HCT116 (cell line): ENCODE measurements at places on chromosomes 12 and 14.

GRCh38 chr12:18158774-18159557, 69.0 kb upstream of the RERGL start:
- no peak for DNase-seq

DNA sequence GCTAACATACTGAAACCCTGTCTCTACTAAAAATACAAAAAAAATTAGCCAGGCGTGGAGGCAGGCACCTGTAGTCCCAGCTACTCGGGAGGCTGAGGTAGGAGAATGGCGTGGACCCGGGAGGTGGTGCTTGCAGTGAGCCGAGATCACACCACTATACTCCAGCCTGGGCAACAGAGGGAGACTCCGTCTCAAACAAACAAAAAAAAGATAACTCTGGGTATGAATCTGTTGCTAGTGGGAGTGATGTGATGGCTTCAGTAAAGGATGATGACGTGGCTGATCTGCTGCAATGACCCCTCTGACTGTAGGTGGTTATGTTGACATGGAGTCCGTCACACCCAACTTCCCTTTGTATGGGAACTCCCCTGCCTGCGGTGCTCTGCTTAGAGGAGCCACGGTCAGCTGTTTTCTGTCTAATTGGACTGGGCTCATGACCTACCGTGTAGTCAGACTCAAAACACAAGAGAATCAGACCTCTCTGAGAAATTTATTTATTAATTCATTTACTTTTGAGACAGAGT, 59.1 kb upstream of the MED13L start:
- DNase-seq, result no peak

DNA sequence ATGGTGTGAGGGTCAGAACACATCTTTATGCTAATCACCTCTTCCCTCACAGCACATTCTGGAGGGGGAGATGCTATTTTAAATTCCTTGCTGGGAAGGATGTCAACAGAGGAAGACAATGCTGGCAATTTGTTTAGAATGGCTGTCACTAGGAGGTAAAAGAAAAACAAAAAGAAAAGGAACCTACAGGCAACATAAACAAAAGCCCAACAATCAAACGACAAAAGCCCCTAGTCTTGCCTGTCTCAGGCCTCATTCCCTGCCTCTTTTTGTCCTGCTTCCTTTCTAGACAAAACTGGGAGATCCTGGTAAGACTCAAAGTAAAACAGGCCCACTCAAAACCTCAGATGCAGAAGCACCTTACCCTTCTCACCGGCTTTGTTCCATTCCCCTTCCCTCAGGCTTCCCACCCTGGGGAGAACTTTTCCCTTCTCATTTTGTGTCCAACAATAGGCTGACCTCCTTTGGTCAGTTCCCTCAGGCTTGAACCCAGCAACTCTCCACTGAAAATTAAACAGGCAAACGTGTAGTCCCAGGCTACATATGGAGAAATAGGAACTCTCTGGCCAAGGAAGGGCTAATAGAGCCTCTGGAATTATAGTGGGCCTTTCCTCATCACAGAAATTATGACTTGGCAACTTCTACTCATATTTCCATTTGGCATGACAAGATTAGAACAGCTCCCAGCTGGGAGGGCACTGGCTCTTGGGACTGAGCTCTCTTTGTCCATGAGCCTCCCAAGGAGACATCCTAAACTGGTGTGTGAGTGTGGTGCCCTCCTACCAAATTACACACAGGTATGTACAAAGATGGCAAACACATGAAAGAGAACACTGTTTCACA, 193.0 kb downstream of the MON2 start:
- no peak for DNase-seq

DNA sequence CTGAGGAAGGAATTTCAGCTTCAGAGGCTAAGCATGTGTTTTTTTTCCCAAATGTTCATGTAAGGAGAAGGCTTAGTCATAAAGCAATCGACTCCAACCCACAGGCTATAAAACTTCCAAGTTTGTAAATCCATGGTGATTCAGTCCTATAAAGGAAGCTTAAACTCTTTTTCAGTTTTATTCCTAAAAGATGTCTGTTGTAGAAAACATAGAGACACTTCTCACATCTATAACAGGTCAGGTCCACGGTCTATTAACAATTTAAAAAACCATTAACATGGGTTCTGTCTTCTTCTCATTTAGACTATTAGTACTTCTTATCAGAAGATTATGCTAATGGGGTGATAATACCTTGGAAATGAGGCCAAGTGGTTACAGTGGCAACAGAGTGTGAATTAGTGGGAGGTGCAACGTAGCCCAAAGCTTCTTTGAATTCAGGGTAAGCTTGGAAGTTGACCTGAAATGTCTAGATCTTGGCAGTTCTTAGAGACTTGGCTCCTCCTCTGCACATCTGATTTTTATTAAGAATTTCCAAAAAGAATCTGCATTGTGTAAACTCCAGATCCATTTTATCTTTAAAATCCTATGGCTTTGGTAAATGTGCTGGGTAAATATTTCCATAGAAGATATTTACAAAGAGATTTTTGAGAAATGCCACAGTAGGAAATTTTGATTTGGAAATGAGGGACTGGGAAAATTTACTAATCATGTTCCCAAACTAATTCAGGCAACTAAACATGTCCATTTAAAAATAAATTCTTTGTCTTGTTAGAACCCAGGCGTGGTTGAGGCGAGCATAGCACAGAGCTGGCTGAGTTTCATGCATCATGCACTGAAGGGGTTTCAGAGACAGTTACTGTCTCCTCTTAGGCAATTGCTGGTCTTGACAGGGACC, 86.4 kb downstream of the EML1 start:
- no peak for DNase-seq

- DNase-seq, result no peak
Observed at GRCh38 chr12:16385782-16386646, 38.6 kb downstream of the MGST1 start.

DNA sequence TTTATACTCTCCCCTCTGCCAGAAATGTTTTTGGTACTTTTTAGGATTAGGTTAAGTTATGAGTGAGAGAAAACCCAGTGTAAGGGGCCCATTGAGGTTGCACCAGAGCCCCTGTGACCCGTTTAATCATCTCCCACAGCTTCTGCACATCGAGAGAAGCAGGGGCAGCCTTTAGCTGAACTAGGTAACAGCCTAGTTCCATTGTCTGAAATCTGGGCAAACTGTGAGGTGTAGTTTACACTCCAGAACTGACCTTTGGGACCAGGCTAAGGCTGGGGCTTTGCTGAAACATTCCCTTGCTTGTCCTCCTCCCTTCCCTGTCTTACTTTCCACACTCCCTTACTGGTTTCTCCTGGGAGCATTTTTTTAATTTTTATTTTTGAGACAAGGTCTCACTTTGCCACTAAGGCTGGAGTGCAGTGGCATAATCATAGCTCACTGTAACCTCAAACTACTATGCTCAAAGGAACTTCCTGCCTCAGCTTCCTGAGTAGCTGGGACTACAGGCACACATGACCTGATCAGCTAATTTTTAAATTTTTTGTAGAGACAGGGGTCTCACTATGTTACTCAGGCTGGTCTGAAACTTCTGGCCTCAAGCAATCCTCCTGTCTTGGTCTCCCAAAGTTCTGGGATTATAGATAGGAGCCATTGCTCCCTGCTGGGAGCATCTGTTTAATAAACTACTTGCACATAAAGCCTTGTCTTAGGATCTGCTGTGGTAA, 25.9 kb upstream of the DHRS2 start:
- no peak for DNase-seq

DNA sequence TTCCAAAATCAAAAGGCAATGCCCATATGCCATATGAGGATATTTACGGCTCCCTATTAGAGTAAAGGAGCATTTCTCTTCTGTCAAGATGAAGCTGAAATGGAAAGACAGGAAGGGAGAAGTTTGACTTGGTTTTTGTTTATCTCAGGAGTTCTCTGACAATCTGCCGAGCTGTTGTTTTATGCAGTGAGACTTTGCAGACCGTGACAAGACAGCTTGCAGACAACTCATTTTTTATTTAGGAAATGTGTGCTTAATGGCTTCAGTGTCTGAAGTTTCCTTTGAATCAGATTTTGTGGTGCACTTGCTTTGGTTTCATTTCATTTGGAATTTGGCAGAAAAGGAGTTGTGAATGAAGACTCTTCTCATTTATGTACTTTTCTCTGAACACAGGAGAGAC, 145.4 kb downstream of the C12orf50 start:
- no peak for DNase-seq

DNA sequence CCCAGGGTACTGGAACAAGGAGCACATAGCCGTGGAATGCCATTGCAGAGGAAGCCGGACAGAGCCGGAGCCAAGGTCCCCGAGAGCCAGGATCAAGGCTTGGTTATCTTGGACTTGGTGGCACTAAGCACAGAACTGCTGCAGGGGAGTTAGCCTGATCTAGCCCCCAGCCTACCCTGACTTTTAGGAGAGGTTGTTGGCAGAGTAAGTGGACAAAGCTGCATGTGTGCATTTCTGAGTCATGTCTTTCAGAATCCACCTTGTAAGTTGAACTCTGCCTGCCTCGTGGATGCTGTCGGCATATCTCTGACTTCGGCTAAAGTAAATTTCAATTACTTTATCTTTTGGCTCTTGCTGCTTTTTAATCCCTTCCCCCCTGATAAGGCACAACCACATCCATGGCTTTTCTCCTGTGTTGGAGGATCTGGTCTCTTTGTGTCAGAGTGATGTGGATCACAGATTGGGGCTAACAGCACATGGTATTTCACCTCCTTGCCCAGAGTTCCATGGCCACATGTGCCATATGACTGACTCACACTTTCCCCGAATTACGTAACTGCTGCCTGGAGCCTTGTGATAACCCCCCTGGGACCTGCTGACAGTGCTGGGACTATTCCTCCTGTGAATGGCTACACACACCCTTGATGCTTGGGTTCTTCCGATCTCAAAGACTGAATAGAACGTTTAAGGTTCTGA, 240.3 kb downstream of the EMP1 start:
- DNase-seq, result no peak

- no peak for DNase-seq
Observed at GRCh38 chr12:70045514-70045913, 197.7 kb upstream of the CNOT2 start.

DNA sequence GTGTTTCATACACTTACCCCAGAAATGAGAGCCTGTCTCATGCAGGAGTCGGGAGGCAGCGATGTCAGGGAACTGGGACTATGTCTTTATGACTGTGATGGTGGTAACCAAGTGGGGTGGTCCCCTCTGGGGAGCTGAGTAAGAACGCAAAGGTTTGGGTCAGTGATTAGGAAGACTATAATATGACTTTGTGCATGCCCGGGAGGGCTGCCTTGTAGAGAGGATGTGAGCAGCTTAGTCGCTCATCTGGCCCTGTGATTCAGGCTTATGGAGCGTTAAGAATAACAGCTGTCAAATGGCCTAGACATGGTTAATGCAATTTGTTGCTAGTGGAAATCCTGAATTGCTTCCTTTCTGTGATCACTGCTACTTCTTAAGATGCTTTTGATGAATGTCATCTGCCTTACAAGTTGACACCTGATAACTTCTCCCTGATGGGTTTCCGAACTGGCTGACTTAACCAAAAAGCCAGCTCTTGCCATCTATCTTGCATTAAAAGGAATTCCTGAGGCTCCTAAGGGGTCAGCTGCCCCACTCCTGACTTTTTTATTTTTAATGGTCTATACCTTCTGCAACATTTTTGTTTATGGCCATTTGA, 35.4 kb upstream of the AACS start:
- DNase-seq, result no peak

- DNase-seq, result no peak
Observed at GRCh38 chr14:60981633-60982455, 799 bp downstream of the SLC38A6 start.

DNA sequence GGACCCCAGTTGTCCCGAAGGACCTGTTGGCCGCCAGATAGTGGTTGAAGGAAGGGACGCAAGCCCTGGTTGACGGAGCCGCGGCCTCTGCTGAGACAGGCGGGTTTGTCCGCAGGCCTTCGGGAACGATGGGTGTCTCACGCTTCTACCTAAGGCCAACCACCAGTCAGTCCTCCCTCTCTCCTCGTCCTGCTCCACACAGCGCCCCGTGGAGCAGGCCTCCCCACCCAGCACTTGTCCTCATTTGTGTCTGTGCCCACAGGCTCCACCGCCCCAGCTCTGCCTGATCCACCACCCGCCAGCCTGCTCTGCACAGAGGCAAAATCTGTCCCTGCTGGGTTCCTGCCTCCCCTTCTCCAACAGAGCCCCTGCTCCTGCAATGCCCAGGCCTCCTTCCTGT, 41.0 kb downstream of the RIMBP2 start:
- DNase-seq, result no peak

GRCh38 chr12:122216445-122216844, 9.4 kb downstream of the DIABLO start:
- no peak for DNase-seq

- DNase-seq, result no peak
Observed at GRCh38 chr12:49868449-49868848, 25.5 kb upstream of the BCDIN3D start.

- DNase-seq, result no peak
Observed at GRCh38 chr12:49055092-49055491, 5.5 kb downstream of the KMT2D start.

GRCh38 chr14:98175436-98175835, 1096.6 kb downstream of the BCL11B start:
- DNase-seq, result no peak

DNA sequence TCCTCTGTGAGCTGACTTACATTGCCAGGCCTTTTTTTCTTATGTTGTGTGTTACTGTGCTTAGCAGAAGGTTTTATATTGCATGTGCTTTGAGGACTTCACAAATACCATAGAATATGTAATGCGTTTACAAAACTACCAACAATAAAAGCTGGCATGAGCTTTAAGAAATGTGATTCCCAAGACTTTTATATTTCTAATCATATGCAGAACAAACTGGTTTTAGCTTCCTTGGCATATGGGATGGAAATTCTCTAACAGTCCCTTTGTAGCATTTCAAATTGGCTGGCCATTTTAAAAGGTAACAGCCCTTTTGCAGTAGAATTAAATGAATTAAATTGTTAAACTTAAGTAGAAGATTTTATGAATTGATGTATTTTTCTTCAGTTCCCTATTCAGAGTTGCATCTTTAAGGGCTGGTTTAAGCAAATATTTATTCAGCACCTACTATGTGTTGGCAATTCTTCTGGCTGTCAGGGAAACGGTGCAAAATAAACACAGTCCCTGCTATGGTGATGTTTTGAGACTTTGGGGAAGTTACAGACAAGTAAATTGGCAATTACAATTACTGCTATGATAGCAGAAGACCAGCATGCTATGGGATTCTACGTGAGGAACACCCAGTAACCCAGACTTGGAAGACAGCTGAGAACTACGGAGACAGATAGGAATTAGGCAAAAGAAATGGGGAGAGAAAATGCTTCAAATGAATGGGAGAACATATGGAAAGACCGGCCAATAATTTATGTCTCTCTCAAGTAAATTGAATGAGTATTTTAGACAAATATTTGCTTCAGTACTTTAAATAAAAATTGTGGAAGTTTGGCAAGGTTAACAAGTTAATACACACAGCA, 446.4 kb downstream of the EGLN3 start:
- no peak for DNase-seq

- DNase-seq, result no peak
Observed at GRCh38 chr14:106666341-106666740, 1140.0 kb downstream of the TMEM121 start.
